Mesenteric fat pad (tissue), 1 donor: ENCODE measurements at places on chromosomes 1 and 21. TPM values are rescaled to one million over a fixed set of nuclear protein-coding genes. Genes with fewer than 3 reads are reported as not detected.

A3GALT2 gene
- total RNA-seq, result not detected

DNA sequence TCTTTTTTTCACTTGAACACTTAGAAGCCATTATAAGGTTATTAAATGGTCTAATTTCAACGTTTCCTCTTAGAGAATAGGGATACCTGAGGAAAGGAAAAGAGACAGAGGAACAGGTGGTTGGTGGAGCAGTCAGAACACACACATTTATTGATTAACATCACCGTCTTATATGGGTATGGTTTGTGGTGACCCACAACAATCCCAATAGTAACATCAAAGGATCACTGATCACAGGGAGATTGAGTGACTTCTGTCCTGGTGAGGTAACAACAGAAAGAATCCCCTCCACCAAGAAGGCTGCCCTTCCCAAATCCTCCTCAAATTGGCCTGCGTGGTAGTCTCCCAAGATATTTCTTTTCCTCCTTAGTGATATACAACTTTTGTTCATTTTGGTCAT, 474.0 kb downstream of the PLPP3 start:
- no peak for DNase-seq

DNA sequence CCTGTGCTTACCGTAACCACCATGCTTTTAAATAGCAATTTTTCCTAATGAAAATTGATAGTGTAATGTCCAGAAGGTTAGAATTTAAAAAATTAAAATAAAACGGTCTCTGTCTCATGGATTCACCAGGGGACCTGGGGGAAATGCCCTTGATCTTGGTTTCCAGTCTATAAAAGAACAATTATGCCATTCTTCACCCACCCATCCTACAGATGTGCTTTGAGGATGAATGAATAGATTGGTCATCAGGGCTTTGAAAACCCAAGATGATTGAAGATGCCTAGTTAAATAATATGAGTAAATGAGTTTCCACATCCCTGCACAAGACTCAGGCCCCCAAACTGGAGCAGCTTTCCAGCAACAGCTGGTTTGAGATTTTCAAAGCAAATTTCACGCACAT, 38.7 kb downstream of the CNN3 start:
- DNase-seq, result no peak

DNA sequence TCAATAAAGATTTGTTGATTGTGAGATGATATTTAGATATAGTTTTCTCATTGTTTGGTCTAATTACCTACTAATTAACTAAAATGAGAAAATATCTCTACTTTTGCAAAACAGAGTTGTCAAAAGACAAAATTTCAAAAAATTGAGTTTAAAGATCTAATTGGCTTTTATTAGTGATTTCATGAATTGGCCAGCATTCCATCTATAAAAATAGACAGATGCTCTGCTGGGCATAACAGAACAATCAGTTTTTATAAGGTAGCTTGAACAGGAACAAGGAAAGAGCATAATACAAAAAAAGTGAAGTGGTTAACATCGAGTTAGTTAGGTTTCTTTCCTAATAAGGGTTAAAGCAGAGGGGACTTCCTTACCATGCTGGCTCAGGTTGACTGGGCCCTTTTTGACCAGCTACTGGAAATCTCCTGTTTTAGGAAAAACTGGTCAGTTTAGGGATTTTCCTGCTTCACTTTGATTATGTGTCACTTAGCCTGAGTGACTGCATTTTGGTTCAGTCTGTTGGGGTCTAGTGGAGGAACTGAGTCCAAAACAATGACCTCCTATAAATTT, 63.0 kb downstream of the VCAM1 start:
- no peak for DNase-seq

CAMSAP2 gene
- 36.4 TPM for total RNA-seq

GRCh38 chr1:160070243-160071163, 543 bp upstream of the KCNJ10 start:
- peak; percentile 92 for DNase-seq

DNA sequence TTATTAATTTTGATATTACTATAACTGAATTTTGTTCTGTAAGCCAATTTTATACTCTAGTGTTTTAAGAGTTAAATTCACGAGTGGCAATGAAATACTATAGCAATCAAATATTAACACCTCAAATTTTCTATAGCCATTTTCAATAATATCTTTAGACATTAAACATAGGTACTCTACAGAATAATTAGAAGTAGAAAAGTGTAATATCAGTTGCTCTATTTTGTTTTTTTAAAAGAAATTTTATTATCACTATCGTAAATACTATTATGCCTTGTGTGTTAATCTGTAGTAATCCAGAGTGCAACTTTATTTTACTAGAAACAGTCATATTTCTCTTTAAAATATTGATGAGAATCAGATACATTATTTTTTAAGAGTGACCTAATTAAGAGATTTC, 691.2 kb downstream of the USP25 start:
- no peak for DNase-seq

DNA sequence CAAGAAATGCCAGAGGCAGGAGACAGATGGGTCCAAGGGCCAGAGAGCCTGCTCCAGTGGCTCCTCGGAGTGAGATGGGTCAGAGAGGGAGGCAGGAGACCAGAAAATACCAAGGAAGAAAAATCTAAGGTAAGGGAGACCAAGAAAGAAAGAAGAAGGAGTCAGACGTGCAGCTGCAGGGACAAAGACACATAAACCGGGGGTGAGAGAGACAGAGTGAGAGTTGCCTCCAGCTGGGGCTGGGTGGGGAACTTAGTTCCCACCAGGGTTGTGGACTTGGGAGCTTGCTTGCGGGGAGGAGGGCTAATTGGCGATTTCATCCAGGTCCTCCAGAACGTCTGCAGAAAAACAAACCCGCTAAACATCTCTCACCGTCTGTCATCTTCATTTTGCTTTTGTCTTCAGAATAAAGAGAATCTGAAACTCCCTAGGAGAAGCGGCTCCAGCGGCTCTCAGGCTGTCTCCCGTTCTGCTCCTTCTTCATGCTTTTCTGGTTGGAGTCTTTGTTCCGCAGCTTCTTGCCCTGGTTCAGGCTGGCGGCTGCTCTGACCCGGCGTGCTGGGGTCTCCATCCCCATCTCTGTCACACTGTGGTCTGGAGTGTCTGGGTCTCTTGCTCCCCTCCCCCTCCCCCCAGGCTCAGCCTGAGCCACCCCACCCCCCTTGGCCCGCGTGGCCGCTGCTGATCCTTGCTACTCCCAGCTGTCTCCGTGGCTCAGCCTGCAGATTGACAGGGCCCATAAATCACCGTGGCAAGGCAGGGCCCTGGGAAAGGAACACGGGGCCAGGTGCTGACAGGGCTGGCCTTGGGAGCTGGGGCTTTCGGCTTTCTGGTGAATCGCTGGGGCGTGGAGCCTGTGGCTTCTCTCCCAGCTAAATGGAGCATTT, 66.6 kb downstream of the UBIAD1 start:
- no peak for DNase-seq
